ENCODE measurements at places on chromosomes 16 and 17.

DNA sequence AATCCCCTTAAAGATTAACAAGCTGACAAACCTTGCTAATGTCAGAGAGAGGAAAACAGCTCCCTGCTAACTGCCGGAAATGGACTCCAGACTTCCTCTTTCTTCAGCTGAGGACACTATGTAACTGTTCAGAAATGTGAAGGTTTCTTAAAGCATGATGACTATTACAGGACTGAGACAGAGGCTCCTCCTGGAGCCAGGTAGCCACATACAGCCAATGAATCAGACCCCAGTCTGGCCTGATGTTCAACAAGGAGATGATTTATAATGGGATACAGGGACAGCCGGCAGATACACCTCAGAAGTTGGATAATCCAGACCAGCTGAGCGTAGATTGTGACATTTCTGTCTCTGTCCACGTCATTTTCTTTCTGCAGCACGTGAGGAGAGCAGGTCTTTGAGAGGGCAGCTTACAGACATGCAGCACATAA, 216.2 kb downstream of the HS3ST3A1 start:
- no peak for DNase-seq

DNA sequence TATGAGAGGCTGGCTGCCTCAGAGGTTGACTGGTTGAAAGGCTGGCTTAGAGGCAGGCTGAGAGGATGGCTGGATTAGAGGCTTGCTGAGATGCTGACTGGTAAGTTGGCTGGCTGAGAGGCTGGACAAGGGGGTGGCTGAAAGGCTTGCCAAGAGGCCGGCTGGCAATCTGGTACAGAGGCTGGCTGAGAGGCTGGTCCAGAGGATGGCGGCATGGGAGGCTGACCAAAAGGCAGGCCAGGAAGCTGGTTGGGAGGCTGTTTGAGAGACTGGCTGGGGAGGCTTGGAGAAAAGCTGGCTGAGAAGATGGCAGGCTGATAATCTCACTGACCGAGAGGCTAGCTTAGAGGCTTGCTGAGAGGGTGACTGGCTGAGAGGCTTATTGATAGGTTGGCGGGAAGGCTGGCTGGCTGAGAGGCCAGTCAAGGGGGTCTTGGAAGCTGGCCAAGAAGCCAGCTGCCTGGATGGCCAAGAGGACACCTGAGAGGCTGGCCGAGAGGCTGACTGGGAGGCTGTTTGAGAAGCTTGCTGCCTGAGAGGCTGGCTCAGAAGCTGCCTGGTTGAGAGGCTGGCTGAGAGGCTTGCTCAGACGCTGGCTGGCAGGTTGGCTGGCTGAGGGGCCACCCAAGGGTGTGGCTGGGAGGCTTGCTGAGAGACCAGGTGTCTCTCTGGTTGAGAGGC, 34.2 kb upstream of the ACSM2B start:
- DNase-seq = no peak

GRCh38 chr17:78258323-78259191, 27.1 kb downstream of the TMEM235 start:
- peak; percentile 53 for DNase-seq

GRCh38 chr16:74271872-74272271, 24.7 kb upstream of the PSMD7 start:
- DNase-seq = no peak

DNA sequence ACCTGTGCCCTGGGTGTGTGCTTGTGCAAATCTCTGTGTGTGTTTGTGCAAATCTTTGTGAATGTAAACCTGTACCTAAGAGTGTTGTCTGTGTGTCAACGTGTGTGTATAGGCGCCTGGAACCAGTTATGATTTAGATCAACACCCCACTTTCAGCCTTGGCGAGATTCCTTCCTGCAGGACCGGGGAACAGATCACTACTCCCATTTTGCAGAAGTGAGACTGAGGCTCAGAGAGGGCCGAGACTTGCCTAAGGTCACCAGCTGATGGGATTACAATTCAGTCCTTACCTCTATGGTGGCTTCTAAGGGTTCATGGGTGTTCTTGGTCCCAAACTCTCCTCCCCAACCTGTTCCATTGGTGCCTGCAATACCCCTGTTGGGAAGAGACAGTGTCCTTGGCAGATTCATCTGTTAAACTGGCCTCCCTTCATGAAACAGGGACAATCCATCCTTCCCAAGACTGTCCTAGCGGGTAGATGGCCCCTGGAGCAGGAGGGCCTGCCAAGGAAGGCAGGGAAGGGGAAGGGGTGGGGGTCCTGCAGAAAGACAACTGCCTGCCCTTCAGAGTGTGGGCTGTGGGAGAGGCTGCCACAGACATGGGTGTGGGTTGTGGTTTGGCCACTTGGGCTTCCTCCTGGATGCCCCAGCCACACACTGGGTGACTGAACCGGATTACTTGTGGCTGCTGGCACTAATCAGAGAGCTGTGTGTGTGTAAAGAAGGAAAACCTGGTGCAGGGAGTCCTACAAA, 6.9 kb upstream of the MAPK7 start:
- DNase-seq = no peak

GRCh38 chr16:8798174-8798527, 512 bp downstream of the PMM2 start:
- peak; percentile 6 for DNase-seq

GRCh38 chr17:79944821-79945391, 90.8 kb downstream of the TBC1D16 start:
- no peak for DNase-seq

DNA sequence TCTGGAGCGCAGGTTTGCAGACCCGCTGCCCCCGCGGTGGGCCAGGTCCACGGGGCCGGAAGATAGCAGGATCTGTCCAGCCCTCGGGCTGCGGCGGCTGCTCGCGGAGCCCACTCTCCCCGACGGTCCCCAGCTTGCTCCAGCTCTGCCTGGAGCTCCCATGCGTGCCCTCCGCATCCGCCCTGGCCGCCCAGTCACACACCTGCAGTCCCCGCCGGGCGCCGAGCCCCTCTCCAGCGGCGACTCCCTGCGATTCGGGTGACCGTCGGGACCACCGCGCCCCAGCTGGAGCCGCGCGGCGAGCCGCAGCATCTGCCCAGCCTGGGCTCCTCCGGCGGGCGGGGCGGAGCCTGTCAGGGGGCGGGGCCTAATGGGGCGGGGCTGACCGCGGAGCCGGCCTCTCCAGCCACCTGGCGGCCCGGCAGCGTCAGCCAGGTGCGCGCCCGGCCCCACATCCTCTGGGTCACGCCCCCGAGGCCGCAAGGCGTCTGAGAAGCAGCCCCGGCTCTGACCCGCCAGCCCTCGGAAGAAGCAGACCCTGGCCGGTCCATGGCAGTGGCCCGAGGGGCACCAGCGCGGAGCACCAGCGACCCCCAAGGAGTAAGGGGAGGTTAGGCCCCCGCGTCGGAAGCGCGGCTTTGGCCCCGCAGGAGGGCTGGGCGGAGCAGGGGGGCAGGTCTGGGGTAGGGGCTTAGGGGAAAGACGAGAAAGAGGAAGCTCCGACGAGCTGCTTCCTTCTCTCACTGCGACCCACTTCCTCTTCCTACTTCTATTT, at the start of gene PIK3R5:
Gene PIK3R5 (minus strand): TSS at position 314 of the 775 bp plus-strand sequence. CDS start 54,213 bp downstream, outside the sequence.
- peak; percentile 73 for DNase-seq

GRCh38 chr17:50094243-50094752, 853 bp upstream of the PDK2 start:
- peak; percentile 94 for DNase-seq

DNA sequence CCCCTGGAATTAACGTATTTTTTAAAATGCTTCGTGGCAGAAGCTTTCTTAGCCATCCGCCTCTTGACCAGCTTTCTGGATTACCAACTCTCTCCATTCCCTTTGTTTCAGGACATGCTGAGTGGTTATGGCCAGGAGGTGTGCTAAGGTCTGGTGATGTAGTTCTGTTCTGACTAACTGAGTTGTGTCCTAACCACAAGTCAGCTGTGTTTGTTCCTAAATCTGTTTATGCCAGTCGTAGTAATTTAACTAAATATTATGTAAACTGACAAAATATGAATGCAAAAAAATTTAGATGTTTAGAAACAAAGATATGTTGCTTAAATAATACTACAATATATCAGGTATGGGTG, 61.6 kb downstream of the MRTFB start:
- no peak for DNase-seq

GRCh38 chr17:58996968-58997367, 109.7 kb downstream of the TRIM37 start:
- no peak for DNase-seq

- no peak for DNase-seq
Observed at GRCh38 chr17:32174889-32175288, 32.6 kb downstream of the RHOT1 start.

- no peak for DNase-seq
Observed at GRCh38 chr16:10504404-10504885, 76.0 kb downstream of the EMP2 start.

GRCh38 chr16:56936491-56936890, 4.5 kb downstream of the HERPUD1 start:
- no peak for DNase-seq

DNA sequence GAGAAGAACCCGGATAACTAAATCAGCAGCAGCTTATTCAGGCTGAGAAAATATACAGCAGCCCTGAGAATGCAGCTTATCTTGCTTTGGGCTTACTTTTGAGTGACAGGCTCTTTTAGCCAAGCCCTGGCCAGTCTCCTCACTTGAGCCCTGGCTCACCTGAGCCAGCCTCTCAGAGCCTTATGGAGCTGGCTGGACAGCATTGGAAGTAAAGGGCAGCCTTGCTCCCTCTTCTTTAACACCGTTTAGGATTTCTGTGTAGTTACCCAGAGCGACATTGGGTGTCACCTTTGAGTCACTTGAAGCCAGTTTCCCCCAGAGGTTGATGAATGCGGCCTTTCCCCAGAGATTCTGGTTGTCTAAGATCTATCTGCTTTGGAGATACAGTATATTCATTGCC, 7.7 kb upstream of the NPIPB2 start:
- no peak for DNase-seq

DNA sequence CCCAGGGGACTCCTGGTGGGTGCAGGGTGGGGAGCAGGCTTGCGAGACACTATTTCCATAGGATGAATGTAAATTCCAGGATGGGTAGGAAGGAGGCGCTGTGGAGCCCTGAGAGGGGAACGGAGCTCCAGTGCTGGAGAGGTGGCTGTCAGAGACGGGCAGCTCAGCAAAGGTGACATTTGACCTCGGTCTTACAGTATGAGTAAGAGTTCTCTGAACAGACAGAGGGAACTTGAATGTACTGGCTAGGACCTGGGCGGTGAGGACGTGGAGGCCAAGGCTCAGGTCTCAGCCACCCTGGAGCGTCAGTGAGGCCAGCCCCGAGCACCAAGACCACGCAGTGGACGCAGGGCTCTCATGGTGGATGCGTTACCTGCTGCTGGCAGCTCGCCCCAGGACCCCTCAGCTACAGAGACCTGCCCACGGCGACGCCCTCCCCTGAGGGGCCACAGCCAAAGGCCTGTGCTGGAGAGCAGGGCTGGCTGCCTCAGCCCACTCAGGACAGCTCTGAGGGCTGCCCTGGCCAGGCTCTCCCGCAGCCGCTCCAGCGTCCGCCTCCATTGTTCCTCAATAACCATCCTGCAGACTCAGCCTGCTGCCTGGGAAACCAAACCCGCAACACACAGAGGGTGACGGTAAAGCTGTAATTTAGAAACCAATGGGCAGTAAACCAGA, 65.9 kb upstream of the TNRC6C start:
- DNase-seq = no peak

DNA sequence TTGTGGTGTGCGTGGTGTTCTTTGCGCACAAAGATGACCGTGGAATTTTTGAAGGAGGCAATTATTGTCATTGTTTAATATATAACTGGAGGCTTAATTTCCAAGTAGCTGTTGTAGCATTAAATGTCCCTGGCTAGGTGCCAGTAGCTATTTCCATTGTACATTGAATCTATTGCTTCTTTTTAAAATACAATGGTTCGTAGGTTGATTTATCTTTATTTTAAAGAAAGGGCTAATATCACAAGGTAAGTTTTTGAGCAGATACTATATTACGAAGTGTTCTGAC, 127.1 kb downstream of the RPTOR start:
- DNase-seq = no peak

GRCh38 chr17:77371888-77372443, 231.2 kb downstream of the SEC14L1 start:
- DNase-seq = no peak

DNA sequence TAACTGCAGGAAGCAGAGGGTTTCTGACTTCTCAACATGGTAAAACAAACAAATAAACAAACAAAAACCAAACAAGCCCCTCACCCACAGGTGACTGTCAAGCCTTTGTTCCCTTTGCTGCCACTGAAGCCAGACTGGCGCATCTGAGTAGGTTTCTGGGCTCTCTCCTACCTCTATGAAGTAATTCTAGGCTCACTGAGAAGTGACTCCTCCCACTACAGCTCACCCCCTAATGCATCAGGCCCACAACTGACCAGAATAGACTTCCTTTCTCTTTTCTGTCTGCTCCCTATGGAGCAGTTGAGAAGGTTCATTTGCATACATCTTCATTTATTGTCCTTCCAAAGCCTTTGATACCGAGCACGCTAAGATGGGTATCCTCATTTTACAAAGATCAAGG, 77.0 kb upstream of the CCL2 start:
- DNase-seq = no peak

Measured in activated CD4-positive, alpha-beta T cell treated with anti-CD3 and anti-CD28 coated beads, Interleukin-2, amount 50 U/mL, for 24 hours (primary cell).